ENCODE measurements at places on chromosomes 1 and 21.

DNA sequence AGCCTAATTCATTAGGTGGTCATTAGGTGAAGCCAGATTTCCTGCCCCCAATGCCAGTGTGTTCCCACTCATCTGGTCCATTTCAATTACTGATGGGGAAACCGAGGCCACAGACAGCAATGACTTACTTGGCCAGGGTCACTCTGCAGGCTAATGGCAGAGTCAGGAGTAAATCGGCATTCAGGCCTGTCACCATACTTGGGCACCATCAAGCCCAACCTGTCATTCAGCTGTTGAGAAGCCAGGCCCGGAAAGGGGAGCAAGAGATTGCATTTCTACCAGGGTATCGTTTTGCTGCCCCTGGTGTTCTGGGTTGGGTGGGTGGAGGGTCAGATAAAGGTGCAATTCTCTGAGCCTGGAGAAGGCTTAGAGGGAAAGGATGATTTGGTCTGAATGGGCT is 8.0 kb upstream of the TMEM61 start:
- no peak for DNase-seq

DNA sequence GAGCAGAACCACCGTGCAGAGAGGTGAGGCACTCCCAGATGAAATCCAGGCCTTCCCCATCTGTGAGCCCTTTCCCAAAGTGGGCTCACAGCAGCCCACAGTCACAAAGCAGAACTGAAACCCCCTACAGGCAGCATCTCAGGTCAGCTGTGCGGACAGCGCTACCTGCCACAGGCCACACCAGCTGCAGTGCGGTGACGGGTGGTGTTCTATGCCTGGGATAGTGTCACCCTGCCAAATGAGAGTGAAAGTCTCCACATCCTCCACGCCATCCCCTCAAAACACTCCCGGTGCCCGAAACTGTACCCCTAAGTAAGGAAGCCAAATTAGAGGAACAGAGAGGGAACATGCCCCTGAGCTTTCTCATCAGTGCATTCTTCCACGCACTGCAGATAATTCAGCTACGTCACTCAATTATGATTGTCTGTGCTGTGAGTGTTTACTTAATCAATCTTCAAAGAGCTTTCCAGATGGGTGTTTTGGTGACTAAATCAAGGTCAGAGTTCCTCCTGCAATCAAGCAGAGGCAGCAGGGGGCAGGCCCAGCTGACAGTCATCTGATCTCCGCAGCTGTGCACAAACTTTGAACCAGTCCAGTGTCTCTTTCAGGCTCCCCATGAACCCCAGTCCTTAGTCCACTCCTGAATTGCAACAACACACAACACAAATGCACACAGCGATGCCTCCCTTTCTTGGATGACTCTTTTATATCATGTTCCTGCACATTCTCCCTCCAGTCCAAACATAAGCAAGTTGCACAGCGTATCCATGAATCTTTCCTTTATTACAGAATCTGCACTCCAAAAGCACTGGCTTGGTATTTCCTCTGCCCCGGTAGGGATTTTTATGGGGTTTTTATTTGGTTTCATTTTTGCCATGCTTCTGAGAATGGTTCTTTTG is 150.0 kb downstream of the TOMM20 start:
- peak; percentile 56 for DNase-seq

GRCh38 chr1:12039164-12039525 is 19.8 kb downstream of the MIIP start:
- DNase-seq, result no peak

DNA sequence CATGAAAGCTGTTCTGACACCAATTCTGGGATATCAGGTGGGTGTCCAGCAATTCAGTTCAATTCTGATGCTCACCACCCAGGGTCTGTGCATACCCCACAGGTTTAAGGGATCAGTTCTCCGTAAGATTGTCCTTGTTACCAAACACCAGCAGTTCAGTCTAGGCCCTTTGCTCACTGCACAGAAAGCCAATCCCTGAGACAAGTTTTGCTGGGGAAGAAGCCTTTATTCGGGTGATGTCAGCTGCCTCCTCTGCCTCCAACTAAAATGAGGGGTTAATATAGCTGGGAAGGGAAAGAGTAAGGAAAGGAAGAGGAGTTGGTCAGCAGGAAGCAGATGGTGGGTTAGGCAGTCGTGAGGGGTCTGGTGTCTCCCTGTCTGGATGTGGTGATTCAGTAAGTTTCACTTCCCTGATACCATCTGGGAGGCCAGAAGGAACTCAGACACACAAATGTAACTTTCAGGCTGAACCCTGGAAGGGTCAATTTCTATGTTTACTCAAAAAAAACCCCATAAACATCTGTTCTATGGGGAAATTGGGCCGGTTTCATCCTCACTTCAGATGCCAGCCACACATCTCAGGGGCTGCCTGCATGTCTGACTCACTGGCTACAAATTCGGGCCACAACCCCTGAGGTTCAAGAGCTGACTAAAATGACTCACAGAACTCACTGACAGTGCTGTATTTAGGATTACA is 83.3 kb upstream of the PGBD5 start:
- DNase-seq, result no peak

DNA sequence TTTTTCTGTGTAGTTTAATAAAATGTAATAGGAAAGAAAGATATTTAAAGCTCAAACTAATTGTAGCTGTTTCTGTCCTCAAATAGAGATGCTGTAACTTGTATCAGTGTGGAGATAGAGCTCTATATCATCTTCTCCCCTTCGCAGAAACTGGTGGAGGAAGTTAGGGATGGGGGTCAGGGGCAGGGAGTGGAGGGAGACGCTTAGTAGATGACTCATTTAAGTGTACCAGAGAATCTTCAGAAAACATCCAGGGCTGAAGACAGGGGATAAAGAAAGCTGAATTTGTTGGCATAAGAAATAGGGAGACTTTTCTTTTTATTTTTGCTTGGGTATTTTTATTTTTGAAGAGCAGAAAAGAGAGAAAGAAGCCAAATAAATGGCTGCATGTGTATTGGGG is 282.6 kb upstream of the DPYD start:
- DNase-seq, result no peak

- DNase-seq, result no peak
Observed at GRCh38 chr1:71857862-71858261, 424.5 kb downstream of the NEGR1 start.

- DNase-seq, result no peak
Observed at GRCh38 chr1:192629612-192630011, 6.3 kb upstream of the RGS13 start.

DNA sequence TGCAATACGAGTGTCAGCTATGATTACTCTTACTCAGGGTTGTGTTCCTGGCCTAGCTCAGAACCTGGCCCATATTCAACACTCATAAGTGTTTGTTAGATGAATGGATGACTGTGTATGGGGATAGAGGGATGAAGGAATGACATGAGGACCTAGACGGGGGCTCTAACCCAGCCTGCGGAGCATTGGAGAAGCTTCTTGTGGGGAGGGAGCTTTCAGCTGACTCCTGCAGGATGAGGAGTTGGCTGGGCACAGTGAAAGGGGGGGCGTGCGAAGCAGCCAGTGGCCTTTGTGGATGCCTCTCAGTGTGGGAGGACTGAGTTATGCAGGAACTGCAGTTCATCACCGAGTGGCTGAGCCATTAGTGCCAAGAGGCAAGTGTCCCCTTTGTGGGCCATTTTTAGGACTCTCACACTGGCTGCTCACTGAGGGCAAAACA is 1.2 kb upstream of the EXTL1 start:
- DNase-seq, result no peak

GRCh38 chr1:112866151-112866550 is 89.8 kb downstream of the SLC16A1 start:
- no peak for DNase-seq

DNA sequence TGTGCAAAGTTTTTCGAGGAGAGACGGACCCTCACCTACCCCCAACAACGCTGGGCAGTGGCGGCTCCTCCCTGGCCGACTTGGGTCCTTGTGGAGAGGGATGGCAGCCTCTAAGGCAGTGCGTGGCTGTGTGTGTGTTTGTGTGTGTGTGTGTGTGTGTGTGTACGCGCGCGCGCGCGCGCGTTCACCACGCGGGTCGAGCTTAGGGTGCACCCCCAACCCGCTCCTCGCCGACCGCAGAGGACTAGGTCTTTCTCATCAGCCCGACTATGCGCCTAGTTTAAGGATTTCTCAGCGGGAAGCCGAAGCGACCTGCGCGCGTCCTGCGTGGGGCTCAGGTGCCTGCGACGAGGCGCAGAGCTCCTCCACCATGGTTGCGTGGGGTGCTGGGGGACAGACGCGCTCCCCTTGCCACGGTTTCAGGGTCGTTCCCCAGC is 940 bp downstream of the SOX13 start:
- no peak for DNase-seq

DNA sequence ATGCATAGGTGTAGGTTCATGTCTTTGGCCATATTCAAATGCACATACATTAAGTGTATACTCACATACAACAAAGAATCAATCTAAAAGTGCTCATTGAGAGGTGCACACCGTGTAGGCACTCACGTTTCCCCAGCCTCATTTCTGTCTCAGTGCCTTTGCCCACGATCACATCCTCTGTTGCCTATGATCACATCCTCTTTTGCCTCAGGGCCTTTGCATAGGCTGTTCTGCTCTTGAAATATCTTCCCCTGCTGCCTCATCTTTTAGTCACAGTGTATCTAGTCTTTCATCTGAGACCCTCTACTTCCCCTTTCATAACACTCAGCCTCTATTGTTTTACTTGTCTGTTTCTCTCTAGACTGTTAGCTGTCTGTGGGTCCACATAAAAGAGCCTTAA is 69.3 kb downstream of the FOXD2 start:
- DNase-seq, result no peak

DNA sequence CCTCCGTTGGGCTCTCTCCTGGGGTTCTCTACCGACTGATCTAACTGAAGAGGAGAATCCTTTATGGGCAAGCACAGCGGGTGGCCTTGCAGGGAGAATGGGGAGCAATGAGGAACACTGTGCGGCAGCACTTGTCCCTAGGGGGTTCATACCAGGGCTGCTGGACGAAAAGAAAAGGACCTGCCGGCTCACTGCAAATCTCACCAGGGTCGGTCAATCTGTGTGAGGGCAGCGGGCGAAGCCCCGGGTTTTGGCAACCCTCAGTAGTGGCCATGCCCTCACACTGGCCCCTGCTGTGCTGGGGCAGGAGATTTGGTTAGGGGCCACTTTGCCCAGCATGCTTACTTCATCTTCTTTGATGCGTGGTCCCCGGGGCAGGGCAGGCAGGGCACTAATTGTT is 5.9 kb downstream of the LHX9 start:
- DNase-seq, result no peak

GRCh38 chr1:8013800-8014199 is 12.3 kb downstream of the ERRFI1 start:
- no peak for DNase-seq

DNA sequence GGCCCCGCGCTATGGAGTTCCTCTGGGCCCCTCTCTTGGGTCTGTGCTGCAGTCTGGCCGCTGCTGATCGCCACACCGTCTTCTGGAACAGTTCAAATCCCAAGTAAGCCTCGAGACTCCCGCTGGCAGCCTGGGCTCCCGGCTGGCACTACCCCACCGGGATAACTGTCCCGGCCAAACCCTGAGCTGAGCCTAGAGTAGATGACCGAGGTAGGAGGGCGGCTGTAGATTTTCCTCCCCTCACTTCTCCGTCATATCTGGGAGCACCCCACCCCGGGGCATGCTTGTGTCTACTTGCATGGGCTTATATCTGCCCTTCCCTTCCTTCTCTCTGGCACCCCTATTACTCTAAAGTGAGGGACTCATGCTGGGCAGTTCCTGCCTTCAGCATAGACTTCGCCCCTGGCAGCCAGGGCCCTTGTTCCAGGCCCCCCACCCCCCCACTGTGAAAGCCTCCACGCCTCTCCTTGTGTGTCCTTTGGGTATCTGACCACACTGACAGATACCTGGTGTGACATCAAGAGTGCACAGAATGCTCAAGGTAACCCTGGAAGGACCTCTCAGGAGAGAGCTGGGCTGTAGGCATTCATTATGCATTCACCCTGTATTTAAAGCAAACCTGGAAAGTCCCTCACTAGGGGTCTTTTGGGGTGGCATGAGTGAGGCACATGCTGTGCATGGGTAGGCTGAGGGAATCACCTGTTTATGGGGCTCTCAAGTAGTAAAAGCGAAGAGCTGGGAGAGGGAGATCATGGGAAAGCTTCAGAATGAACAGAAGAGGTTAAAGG is 485 bp downstream of the EFNA1 start:
- DNase-seq, result no peak

DNA sequence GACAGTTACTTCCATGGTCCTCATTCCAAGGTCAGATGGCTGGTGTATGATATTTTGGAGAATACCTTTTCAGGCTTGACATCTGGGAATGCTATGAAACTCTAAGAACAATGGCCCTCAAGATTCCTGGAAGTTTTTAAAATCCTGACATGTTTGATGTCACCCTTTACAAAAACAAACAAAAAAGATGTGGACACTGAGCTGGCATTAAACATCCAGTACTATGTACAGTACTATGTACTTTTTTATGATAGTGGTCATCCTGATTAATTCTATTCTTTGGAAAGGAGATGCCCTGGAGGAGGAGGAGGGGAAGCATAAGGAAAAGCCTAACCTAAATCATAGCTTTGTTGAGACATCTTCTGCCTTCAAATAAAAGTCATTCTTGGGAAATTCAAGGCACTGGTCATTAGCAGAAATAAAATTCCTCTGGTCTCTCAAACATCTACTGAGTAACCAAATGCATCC is 235.4 kb downstream of the HMCN1 start:
- DNase-seq, result no peak

DNA sequence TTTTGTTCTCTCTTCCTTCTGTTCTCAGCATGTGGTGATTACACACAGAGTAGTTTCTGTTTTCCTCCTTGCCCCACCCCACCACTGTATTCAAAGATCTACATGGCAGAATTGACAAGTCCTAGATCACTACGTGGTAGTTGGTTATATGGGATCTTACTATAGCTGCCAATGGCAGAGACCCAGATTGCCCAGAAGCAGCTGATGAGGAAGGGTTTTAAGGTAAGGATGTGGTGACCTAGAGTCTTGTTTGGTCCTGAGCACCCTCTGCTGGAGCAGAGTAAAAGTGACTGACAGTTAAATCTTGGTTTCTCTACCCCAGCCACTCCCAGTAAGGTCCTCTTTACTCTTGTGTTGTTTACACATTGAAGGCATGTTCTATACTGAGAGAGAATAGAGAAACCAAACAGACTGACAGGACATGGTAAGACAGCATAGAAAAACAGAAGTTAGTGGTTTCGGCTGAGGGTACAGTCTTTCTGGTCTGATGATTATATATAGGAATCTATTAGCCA is 22.8 kb upstream of the STRIP1 start:
- no peak for DNase-seq

DNA sequence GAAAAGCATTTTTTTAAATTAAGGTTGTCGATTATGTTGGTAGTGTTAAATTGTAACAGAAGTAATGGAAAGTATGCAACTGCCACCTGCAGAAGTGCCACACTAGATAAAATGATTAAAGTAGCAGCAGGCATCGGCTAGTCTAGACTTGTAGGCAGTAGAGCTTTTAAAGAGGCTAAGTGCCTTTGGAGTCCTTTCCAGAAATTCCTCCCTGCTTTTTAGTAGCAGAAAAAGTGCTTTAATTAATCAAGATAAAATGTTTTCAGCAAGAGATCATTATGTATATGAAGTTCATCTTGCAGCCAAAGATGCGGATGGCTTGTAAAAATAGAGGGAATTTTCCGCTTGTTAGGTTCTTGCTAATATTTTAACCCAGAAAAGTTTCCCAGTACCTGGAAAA is 87.1 kb upstream of the LRRC8D start:
- no peak for DNase-seq

GRCh38 chr1:54975356-54976108 is 4.9 kb upstream of the TMEM61 start:
- no peak for DNase-seq

- DNase-seq, result no peak
Observed at GRCh38 chr1:201348211-201348566, 29.3 kb downstream of the TNNT2 start.
